GM06990 (cell line): ENCODE measurements at places on chromosomes 4 and X.
A peak's percentile ranks its signal among the peaks of the same experiment; 100 is the strongest.

GRCh38 chr4:25078523-25078922, 47.8 kb upstream of the LGI2 start:
- DNase-seq: no peak

DNA sequence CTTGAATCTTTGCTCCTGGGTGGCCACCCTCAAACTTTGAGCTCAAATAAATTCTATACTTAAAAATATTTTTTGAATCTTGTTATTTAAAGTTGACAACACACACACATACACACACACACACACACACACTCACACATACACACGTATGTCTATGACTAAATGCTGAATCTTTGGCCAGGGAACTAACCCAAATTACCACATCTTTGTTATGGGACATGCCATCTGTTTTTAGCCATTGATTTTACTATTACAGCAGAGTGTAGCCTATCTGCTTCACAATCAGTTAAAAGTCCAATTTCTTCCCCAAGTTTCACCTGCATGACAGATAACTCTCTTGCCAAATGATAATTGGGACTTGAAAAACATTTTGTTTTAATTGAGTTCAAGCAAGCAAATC, 45.0 kb upstream of the USP46 start:
- DNase-seq: no peak

GRCh38 chr4:13529128-13529919, 15.0 kb downstream of the NKX3-2 start:
- no peak for DNase-seq

- no peak for DNase-seq
Observed at GRCh38 chr4:139599076-139599475, 43.1 kb upstream of the SETD7 start.

- no peak for DNase-seq
Observed at GRCh38 chr4:70936200-70936787, 34.1 kb downstream of the MOB1B start.

DNA sequence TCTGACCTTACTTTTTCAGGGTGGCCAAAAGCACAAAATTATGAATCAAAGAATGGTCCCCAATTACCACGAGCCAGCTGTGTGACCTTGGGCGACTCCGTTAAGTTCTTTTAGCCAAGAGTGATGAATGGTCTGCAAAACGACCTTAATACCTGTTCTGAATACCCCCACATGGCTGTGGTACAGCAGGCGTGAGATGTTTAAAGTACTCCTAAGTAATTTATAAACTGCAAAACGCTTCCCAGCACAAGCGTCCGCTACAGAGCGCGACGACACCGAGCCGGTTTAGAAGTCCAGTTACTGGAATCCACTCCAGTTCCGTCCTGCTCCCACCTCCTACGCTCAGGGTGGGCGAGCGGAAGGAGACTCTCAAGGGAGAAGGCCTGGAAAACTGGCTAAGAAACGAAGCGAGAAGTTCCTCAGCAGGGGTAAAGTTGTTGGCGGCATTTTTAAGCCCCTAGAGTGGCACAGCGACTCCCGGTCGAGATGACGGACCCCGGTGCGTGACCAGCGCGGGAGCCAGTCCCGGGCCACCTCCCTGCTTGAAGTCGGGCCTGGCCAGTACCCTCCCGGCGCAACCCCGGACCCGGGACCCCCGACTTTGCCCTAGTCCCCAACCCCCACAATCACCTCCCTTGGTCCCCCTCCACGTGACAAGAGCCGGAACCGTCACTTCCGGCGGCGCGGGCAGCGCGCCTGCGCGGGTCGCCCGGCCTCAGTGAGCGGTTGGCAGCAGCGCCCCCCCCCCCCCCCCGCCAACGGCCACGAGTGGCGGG, 659 bp upstream of the BMP2K start:
- DNase-seq: peak; percentile 94

GRCh38 chr4:1274871-1275270, 14.8 kb upstream of the MAEA start:
- DNase-seq: no peak

DNA sequence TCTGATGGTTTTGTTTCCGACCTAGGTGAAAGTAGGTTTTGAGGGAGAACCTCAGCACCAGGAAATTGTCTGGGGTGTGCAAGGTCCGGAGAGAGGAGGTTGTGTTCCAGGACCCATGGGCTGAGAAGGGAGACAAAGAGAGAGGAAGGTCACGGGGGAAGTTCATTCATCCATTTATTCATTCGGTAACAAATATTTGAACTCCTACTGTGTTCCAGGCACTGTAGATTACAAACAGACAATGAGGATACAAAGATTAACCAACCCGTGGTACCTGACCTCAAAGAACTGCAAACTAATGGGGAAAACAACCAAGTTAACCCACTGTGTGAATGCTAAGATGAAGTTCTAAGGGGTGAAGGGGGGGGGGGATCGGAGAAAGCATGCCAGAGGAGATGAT, 1.8 kb upstream of the GPC3 start:
- DNase-seq: no peak

DNA sequence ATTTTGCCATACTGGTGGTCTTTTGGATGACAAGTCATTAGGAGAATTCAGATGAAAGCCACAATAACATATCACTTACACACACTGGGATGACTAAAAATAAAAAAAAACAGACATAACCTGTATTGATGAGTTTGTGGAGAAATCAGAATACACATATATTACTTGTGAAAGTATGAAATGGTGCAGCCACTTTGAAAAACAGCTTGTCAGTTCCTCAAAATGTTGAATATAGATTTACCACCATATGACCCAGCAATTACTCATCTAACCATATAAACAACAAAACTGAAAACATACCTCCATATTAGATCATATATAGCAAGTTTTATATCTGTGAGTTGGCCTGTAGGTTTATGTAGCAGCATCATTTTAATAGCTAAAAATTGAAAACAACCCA, 608.7 kb downstream of the TLL1 start:
- no peak for DNase-seq

GRCh38 chr4:119303587-119304305, 18.2 kb downstream of the FABP2 start:
- no peak for DNase-seq

DNA sequence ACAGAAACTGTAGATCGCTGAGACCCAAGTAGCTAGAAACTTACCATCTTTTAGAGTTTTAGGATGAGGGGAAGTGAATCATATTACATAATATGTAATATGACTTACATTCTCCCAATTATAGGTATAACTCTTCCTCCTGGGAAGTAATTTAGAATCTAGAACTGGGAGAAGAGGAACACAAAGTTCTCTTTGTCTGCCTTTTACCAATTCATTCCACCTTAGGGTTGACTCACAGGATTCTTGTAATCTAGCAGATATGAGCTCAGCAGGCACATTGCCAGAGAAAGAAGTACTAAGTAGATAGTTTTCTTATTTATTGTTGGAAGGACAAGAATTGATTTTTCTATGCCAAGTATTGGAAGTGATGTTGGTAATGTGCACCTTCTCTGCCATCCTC, 58.0 kb upstream of the CCSER1 start:
- DNase-seq: no peak

- no peak for DNase-seq
Observed at GRCh38 chr4:6986072-6986780, 56.9 kb upstream of the TADA2B start.

GRCh38 chrX:129979207-129979920, 3.1 kb upstream of the BCORL1 start:
- no peak for DNase-seq

- no peak for DNase-seq
Observed at GRCh38 chr4:76059750-76060149, 14.8 kb upstream of the ART3 start.

DNA sequence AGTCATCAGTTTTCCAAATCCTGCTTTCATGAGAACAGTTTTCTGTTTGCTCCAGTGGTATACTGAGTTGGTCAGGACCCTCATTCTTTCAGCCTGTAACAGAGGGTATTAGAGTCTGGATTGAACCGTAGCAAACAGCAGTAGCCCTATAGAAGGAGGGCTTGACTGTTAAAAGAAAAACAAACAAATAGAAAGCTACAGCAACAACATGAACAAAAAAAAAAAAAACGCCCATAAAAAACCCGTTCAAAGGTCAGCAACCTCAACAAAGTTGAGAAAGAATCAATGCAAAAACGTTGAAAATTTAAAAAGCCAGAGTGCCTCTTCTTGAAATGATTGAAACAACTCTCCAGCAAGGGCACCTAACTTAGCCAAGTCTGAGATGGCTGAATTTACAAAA, 64.7 kb upstream of the UGT2B10 start:
- no peak for DNase-seq

DNA sequence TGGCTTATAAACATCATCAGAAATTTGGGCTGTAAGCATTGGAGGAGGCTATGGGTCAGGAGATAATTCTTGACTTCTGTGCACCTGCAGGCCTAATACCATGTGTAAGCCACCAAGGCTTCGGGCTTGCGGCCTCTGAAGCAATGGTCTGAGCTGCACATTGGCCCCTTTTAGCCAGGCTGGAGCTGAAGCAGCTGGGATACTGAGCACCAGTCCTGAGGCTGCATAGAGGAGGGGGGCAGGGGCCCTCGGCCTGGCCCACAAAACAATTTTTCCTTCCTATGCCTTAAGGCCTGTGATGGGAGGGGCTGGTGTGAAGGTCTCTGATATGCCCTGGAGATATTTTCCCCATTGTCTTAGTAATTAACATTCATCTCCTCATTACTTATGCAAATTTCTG, 373.0 kb upstream of the HTR2C start:
- no peak for DNase-seq

- DNase-seq: no peak
Observed at GRCh38 chr4:113009461-113009860, 40.0 kb upstream of the ANK2 start.

DNA sequence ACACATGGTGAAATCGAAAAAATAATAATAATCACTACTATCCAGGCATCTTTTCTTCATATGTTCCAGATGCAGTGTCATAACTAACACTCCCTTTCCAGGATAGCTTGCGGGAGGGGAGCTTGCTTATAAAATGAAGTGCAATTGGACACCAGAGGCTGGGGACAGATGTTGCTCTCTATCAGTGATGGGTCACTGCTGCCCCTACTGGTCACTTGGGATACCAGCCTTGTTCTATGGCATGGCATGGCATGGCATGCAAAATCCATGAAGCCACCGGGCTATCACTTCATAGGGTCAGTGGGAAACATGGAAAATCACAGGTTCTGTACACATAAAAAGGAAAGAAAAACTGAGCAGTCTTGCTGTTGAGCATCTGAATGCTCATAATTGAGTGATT, 168.1 kb downstream of the GLRA2 start:
- no peak for DNase-seq

DNA sequence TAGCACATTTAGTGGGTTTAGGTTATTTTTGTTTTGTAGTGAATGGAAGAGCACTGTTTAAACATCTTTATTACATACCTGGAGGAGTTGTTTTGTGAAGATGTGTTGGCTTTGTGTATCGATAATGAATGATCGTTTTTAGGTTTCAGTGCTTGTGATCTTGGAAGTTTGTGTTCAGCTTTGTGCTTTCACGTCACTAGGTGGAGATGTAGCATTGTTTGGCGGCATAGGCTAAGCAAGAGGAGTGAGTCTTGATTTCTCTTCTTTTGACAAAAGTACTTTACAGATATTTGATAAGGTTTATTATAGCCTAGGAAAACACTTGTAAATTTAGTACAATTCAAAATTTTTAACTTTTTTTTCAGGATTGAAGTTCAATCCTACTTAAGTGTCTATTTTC, 50.4 kb downstream of the PDK3 start:
- no peak for DNase-seq

GRCh38 chr4:83353516-83353915, 18.9 kb upstream of the HPSE start:
- DNase-seq: no peak

DNA sequence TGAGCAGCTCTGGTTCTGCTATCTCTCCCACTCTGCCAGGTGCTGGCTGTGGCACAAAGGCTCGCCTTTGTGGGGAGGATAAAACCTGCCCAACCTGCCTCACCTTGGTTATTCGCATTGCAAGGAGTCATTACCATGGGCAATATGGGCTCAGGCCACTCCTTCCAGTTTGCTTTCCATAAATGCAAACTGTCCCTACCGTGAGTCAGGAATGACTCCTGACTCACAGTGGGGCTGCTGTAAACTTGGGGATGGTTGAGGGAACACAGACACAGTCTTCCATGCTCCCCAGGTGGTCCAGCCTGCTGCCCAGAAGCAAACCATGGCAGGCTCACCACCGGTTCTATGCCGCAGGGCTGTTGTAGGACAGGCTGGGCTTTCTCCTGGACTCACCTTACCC, 36.1 kb downstream of the COQ2 start:
- DNase-seq: no peak

DNA sequence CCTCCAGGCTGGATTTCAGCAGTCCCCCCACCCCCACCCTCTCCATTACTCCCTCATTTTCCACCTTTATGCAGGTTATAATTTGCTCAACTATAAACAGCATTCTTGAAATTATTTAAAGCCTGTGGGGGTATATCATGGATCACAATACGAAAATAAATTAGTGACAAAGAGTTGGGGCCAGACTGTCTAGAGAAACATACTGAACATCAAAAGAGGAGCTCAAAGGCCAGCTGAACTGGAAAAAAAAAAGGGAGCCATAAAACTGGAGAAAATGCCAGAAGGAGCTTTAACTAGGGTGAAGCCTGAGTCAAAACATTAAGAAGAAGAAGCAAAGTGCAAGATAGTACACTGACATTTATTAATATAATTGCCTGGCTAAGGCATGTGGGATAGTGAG, 137.8 kb downstream of the ANTXR2 start:
- no peak for DNase-seq

DNA sequence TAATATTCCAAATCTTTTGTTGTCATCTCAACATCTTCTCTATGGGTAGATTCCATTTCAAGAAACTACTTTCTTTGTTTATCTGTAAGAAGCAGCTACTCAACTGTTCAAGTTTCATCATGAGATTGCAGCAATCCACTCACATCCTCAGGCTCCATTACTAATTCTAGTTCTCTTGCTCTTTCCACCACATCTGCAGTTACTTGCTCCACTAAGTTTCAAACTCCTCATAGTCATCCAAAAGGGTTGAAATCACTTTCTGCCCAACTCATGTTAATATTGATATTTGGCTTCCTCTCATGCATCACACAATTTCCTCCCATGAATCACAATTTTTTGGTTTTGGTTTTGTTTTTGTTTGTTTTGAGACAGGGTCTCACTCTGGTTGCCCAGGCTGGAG, 35.7 kb downstream of the ADH5 start:
- no peak for DNase-seq

- no peak for DNase-seq
Observed at GRCh38 chr4:1856943-1857699, 1.2 kb upstream of the LETM1 start.
